ENCODE measurements at places on chromosomes 11 and 22. TPM values are rescaled to one million over a fixed set of nuclear protein-coding genes. Genes with fewer than 3 reads are reported as not detected.

ART1 gene
- total RNA-seq: not detected

DNA sequence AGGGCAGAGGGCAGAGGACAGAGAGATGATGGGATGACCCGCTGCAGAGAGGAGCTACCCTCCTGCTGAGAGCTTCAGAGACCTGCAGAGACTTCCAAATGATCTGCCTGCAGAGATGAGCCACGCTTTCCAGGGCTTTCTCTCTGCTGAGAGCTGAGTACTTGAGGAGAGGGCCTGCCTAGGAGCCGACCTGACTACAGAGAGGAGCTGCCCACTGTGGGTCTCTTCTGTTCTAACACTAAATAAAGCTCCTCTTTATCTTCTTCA lies 45.9 kb upstream of the SC5D start:
- no peak for DNase-seq

DNA sequence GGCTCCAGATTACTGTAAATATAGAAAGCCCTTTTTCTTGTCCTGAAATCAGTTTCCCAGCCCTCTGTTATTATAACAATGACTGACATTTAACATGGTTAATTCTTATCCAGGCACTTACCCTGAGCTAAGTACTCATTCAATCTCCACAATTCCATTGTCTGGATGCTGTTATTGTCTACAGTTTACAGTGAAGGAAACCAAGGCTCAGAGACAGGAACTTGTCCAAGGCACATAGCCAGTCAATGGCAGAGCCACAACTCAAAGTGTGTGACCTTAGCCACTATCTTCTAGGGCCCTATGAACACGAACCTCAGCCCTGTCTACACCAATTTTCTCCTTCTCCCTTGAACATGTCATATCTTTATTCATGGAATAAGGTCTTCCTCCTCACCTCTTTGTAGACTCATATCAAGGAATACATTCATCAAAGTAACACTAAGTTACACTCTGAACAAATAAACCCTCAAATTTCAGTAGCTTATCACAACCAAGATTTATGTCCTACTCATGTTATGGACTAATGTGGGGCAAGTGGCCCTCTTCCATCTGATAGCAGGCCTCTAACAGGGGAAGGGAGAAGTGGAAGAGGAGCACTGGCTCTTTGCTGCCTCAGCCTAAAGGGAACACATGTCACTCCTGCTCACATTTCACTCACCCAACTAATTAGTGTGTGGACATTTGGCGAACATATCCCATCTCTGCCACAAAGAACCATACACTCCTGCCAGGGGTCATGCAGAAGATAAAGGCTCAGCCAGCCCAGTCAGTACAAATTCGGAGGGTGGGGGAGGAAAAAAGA lies 39.3 kb upstream of the APLNR start:
- DNase-seq: no peak

GRCh38 chr11:61787928-61788491 lies 4.4 kb downstream of the TMEM258 start:
- DNase-seq: peak; percentile 36

OR51E1 gene
- not detected for total RNA-seq

DNA sequence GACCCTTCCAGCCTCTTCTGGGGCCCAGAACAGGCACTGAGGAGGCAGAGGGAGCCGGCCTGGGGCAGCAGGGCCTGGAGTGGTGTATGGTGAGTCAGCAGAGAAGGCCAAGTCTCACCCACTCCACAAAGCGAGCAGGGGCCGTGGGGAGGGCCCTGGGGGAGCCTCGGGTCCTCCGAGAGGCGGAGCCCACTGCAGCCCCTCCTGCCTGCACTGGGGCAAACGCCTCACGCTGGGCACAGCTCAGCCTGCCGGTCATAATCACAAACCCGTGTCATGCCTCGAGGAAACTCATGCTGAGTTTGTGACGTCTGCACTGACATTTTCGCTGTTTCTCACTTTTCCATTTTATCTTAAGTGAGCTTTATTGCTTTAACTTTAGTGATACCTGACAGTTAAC lies 38.4 kb downstream of the TOLLIP start:
- no peak for DNase-seq

DNA sequence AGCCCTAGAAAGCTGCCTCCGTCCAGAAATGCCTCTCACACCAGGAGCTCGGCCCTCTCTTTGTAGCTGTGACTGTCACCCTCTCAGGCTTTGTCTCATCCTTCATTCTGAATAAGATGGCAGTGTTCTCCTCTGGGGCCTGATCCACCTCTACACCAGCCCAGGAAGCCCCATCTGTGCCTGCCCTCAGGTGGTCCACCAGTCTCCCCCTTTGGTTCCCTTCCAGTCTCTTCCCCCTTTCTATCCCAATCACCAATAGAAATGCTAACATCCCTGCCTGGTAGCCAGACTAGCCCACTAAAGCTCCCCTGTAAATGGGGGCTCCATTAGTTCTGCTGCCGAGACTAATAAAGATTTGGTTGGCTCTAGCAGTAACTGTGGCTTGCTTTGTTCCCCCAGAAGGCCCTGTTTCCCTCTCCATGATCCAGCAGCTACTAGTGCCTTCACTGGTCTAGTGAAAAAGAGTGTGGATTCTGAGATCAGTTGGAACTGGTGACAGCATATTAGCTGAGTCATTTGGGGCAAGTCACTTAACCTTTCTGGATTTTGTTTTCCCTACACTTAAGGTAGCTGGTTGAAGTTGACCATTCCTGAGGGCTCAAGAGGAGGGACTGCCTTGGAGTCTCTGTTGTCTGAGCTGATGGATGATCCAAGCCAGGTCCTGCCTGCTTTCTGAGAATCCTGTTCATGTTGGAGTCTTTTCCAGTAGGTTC lies 16.2 kb downstream of the PLEKHB1 start:
- no peak for DNase-seq

DNA sequence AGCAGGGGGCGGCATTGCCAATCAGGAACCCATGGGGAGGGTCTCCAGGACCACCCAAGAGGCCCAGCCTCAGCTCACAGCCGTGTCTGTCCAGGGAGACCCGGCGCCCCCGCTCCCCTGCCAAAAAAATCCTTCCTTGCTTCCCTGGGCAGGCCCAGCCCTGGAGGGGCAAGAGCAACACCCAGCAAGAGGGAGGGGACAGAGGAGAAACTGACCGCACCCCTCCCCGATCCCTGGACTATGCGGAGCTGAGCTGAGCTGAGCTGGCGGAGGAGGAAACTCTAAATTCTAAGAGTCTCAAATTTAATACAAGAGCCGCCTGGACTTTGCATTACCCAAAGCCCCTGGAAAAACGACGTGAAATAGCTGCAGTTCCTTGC lies 52.0 kb upstream of the SHISAL1 start:
- DNase-seq: no peak

- no peak for DNase-seq
Observed at GRCh38 chr22:31846161-31847115, 92.6 kb downstream of the DEPDC5 start.

CADM1 gene
- 3.9 TPM for total RNA-seq

CARD18 gene
- not detected for total RNA-seq

GRCh38 chr11:97622795-97623194 lies 1233.0 kb downstream of the JRKL start:
- no peak for DNase-seq

FXYD2 gene
- total RNA-seq: 0.78 TPM

DNA sequence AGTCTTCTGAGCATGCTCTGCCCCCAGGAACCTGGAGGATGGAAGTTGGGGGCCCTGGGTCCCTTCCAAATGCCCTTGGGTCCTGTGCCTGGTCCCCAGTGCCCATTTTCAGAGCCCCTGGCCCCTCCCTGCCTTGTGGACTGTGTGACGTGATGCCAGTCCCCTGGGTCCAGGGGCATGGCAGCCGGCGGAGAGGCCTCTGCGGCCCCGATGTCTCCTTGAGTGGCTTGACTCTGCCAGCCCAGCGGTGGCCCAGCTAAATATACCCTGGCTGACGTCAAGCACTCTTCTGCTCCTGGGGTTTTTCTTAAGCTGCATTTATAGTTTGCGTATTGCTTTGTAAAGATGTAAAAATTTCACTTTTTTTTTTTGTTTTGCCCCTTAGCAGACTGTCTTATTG lies 35.2 kb upstream of the PARVG start:
- no peak for DNase-seq

DNA sequence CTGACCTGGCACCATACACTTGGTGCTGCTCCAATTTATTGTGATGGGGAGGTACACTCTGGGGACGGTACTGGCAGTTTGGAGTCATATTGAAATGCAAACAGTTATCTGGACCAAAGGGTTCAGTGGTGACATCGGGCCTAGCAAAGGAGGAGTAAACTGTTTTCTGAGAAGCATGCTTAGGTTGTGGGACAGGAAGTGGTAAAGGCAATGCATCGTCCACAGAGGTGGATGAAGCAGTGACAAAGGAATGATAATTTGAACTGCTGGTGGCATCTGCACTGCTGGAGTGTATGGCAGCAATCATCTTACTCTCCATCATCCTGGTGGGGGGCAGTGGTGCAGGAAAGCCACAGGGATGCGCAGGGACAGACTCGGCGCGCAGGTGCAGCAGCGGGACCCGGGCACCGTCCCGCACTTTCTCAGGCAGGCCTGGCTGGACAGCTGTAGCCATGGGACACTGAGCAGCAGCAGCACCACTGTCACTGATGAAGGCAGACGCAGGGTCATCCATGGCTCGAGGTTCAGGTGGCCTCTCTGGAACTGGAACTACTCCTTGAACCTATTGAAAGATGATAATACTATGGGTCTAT lies 28.0 kb upstream of the TP53AIP1 start:
- DNase-seq: no peak

DNA sequence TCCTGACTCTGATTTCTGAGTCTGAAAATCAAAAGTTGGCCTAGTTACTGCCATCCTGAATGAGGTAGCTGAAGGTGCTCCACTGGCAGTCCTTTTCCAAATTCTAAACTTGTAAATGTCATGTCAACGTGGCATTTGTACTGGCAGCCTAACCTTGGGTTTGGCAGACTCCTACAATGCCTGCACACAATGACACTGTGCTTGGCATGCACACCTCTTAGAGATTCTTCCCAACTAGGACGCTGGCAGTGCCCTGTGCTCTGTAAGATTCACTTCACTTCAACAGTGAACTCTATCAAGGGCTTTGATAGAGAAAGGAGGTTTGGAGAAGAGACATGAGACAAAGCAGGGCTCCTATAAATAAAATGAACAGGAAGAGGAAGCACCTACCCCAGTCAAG lies 21.9 kb upstream of the PPP2R1B start:
- no peak for DNase-seq

- DNase-seq: no peak
Observed at GRCh38 chr22:43005106-43005505, 9.8 kb downstream of the PACSIN2 start.

DNA sequence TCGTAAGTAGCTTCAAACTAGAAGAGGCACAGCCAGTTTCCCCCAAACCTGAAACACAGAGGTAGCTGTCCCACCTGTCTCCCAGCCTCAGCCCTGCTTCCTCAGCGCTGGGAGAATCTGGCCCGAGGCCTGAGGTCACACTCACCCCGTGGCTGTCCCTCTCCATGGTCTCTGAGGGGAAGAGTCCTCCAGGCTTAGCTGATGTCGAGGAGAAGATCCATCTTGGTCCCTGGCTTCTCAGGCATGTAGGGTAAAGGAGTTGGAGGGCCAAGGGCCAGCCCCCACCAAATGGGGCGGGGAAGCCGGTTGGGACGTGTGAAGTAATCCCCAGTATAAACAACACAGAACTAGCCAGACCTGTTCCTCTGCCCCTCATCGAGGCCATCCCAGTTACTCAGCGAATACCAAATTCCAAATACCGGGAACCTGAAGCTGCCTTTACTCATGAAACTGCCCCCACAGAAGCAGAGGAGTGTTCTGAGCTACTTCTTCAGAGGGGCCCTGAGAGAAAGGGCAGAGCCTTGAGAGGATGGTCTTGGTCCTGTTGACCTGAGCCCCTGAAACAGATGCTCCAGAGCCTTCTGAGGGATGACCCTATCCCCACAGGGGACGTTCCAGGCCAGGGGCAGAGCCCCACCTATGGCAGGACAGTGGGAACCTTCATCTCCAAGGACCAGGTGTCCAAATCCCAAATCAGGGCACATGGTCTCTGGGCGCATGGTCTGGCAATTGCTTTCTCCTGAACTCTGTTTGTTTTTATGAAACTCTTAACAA lies at the start of gene TMPRSS13:
TMPRSS13 (minus strand) TSS at position 261 of the 774 bp plus-strand sequence; CDS start at position 166, 95 bp downstream.
- no peak for DNase-seq

DNA sequence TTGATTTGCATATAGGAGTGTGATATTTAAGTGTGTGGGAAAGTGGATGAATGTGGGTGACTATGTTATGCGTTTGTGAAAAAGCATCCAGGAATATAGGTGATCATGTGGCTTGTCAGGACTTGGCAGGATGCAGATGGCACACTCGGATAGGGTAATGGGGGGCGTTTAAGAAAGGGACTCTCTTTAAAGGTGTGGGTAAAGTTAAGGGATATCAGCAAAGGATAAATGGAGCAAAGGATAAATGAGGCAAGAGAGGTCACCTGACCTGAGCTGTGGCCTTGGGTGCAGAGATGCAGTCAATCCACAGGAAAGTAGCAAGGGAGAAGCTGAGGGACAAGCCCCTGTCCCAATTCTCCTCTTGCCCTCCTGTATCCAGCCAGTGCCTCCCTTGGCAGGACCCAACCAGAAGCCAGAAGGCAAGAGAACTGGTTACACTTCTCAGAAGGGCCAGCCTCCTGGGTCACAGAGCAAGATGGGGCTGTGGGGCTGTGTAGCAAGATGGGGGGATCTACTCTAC lies 47.5 kb upstream of the GRAMD1B start:
- no peak for DNase-seq

GRCh38 chr22:46984751-46985506 lies 222.5 kb downstream of the TBC1D22A start:
- no peak for DNase-seq

TRIM3 gene
- 30.9 TPM for total RNA-seq

PIK3C2A gene
- 68.2 TPM for total RNA-seq

CBX7 gene
- total RNA-seq: 52.9 TPM

GRCh38 chr22:31898926-31899325 lies 45.4 kb upstream of the YWHAH start:
- DNase-seq: no peak

DNA sequence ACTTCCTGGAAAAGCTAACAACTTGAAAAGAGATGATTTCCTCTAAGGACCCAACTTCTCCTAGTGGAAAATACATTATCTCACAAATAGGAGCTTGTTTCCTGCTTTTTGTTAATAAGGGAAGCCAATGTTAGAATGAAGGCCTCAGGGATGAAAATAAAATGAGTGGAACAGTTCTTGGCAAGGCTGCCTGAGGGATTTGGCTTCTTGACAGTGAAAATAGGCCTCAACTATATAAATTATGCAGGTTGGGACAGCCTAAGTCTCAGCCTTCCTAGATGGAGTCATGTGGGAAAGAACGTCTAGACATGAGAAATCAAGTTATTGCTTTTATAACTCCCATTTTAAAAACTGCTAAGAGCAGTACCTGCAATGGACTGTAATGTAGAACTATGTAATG lies 92.8 kb upstream of the FIBIN start:
- no peak for DNase-seq

All from natural killer cell (primary cell).